ACHN (cell line): ENCODE measurements at places on chromosomes 12 and 14.

GRCh38 chr14:93654599-93654998 lies 133.7 kb downstream of the PRIMA1 start:
- no peak for DNase-seq

GRCh38 chr14:70735043-70735442 lies 74.3 kb downstream of the MAP3K9 start:
- DNase-seq, result no peak

DNA sequence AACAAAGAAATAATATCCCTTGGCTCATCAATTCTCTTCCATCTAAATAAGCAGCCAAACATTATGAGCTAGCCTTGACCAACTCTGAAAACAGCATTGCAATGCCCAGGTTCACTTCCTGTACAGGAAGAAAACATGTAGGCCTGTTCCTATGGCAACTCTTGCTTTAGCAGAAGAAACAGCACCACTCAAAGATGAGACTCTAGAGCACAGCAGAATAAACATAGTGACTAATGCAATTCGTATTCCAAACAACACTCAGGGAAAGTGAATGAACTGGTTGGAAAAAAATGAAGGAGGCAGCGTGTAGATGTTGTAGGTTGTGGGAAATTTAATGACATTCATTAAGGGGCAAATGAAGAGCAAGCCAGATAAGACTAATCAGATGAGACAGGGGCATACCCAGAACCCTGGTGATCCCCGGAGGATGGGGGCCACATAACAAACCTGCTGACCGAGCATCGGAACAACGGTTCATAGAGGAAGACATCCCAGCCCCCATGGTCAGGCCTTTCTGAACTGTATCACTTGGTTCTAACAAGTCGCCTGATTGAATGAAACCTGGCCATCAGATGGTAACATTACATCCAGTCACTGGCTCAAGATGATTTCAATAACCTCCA lies 9.0 kb downstream of the ARHGDIB start:
- DNase-seq, result peak; percentile 59

- DNase-seq, result no peak
Measured at GRCh38 chr12:46590991-46591703, 218.6 kb upstream of the SLC38A2 start.

- DNase-seq, result no peak
Measured at GRCh38 chr14:57611555-57612075, 118.0 kb upstream of the CCDC198 start.

GRCh38 chr14:68757618-68758081 lies 35.2 kb downstream of the ZFP36L1 start:
- no peak for DNase-seq

DNA sequence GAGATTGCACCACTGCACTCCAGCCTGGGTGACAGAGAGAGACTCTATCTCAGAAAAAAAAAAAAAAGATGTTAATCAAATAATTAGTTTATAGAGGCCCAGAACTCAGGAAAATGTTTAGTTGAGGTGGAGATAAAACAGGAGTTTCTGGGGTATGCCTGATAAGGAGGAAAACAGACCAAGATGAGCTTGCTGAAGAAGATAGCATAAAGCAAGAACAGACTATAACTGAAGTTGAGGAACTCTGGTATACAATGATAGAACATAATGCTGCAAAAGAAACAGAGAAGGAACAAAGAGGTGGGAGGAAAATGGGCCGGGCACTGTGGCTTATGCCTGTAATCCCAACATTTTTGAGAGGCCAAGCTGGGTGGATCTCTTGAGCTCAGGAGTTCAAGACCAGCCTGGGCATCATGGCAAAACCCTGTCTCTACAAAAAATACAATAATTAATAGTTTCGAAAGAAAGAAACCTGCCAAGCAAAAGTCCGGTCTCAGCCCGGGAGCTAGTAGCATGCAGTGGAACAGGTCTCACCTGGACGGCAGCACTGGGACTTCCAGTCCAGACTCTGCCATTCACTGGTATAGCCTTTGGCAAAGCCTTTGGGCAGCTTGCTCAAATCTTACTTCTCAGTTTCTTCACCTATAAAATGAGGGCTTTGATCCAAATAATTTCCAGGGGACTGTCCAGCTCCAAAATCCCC lies 25.4 kb downstream of the SLC35E3 start:
- no peak for DNase-seq

DNA sequence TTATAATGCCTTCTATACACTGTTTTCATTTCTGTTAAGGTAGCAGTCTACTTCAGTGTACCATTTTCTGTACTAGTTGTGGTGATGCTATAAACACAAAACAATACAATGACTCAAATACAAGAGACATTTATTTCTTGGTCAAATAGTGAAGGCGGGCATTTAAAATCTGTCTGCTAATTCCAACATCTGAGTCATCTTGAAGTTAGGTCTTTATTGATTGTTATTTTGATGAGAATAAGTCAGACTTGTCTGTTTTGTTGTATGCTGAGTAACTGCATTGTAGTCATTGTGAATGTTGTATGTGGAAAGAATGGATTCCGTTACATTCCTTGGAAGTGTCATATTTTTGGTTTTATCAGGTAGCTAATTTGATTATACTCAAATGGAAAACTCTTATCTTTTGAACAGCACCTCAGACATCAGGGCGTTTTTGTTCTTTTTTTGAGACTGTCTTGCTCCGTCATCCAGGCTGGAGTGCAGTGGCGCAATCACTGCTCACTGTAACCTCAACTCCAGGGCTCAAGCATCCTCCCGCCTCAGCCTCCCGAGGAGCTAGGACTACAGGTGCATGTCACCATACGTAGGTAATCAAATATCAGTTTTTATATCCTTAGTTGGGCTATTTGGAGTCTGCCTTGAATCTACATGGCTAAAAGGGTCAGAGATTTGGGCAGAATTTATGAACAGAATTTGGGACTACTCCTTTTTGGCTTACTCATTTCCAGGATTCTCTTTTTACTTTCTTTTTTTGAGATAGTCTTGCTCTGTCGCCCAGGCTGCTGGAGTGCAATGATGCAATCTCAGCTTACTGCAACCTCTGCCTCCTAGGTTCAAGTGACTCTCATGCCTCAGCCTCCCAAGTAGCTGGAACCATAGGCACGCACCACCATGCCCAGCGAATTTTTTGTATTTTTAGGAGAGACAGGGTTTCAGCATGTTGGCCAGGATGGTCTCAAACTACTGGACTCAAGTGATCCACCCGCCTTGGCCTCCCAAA lies 56.8 kb downstream of the PAPLN start:
- no peak for DNase-seq
